ENCODE measurements at places on chromosomes 11 and 22.

DNA sequence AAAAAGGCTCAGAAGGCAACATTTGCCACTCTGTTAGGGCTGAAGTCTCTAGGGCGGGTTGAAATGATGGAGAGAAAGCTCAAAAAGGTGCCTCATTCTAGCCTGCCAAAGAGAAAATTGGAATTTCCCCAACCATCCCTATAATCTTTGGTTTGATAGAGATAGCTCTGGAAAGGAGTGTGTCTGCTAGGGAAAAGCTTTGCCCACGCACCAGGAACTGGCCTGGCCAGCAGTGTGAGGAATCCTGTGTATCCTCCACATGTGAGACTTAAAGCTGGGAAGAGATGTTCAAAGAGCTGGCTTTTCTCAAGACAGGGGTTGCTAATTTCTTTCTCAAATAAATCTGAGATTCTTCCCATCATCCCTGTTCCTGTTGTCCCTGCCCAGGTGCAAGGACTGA is 193.7 kb downstream of the OPCML start:
- DNase-seq, result no peak

DNA sequence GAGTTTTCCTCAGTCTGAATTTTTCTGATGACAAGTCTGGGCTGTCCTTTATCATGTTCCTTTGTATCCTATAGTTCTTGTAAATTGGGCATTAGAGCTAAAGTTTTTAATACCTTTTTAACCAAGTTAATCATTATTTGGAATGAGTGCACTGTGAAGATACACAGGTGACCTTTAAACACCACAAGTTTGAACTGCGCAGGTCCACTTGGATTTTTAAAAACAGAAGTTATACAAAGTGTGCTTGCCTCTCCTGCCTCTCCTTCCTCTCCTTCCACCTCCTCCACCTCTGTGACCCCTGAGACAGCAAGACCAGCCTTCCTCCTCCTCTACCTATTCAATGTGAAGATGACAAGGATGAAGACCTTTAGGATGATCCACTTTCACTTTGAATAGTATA is 4.4 kb upstream of the TCP11L1 start:
- no peak for DNase-seq

- peak; percentile 67 for DNase-seq
These were observed 2.7 kb upstream of the ARHGAP42 start for GRCh38 chr11:100684101-100685065.

DNA sequence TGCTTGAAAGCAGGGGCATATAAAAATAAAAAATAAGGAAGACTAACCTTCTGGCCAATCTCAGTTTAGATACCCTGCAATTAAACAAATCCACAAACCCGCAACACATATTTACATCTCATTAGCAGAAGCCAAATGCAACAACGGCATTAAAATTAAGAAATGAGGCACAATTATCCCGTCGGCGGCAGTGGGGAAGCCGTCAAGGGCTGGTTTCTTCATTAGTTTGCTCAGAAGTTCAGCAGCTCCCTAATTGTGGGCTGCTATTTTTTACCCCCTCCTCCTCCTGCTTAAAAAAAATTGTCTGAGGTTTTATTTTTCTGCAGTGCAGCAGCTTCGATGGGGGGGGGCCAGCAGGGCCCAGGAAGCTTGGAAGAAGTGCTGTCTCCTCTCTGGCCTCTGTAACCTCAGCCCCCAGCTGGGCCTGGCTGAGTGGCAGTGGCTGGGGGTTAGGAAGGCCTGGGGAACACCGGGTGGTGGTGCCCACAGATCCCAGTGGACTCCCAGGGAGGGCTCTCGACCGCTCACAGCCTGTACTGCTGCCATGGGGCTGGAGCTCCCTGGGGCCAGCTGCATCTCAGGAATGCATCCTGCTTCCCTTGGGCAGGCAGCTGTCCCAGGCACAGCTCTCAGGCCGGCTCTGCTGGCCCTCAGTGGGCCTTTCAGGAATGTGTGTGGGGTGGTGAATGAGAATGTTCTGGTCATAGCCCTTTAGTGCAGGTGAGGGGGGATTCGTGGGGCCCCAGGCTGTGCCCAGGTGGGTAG is 148.7 kb upstream of the B3GAT1 start:
- no peak for DNase-seq

DNA sequence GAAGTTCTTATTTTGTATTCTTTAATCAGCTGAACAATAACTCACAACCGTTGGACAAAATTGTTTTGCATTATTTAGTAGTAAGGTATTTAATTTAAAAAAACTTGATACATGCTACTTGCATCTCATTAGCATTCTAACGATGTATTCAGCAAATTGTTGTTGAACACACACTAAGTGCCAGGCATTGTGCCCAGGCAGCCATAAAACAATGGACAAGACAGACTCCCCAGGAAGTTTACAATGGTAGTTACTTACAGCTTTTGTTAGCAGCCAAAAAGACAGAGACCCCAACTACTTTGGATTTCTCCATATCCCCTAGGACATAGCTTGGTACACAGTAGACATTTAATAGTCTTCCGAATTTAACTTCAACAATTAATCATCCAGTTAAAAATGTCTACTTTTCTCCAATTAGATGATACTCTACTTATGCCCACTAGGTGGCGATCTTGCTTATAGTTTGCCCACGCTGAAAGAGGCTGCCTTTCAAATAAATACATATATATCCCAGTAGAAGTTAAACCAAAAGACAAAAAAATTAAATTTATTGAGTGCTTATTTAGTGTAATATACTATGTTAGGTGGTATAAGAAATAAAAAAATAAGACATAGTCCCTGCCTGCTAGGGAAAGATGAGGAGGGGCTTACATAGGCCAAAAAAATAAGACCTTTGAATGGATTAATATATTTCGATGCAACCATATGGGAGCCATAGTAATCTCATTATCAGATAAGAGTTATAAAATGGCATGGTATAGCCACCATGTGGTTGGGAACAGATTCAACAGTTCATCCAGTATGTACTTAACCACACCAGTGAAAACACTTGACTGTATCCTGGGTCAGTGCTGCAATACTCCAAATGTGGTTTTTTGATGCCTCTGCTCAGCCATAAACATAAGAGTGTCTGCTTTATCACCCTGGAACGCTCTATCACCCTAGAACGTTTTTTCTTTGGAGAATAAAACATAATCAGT is 2.0 kb upstream of the FJX1 start:
- no peak for DNase-seq

GRCh38 chr22:45426387-45426786 is 12.9 kb downstream of the RIBC2 start:
- no peak for DNase-seq

DNA sequence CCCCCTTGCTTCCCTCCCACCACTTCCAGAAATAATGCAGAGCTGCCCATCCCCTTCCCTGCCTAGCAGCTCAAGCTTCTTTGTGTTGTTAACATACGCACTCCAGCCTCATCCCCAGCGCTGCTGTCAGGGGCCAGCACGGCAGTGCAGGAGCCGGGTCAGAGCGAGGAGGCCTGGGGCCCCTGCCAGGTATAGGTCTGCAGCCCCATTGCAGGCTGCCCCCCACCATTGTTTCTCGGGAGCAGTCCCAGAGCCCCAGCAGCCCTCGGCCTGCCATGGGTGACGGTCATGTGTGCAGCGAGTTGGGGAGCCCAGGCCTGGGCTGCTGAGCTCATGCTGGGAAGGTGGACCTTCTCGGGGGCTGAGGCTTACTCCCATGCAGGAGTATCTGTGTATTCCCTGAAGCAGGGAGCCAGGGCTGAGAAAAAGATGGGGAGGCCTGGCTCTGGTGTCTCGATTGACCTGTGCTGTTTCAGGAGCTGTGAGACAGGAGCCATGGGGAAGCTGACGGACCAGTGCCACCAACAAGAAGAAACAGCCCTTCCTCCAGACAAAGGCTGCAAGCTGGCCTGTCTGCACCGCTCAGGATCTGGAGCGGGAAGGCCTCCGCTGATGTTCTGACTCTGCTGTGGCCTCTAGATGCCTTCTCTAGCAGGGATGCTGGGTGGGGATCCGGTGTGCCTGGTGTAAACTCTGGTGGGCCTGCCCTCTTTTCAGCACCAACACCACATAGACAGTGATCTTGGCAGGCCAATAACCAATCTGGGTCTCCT is 220.5 kb upstream of the B3GAT1 start:
- no peak for DNase-seq

- DNase-seq, result no peak
These were observed 15.5 kb upstream of the RAPSN start for GRCh38 chr11:47464483-47464882.

DNA sequence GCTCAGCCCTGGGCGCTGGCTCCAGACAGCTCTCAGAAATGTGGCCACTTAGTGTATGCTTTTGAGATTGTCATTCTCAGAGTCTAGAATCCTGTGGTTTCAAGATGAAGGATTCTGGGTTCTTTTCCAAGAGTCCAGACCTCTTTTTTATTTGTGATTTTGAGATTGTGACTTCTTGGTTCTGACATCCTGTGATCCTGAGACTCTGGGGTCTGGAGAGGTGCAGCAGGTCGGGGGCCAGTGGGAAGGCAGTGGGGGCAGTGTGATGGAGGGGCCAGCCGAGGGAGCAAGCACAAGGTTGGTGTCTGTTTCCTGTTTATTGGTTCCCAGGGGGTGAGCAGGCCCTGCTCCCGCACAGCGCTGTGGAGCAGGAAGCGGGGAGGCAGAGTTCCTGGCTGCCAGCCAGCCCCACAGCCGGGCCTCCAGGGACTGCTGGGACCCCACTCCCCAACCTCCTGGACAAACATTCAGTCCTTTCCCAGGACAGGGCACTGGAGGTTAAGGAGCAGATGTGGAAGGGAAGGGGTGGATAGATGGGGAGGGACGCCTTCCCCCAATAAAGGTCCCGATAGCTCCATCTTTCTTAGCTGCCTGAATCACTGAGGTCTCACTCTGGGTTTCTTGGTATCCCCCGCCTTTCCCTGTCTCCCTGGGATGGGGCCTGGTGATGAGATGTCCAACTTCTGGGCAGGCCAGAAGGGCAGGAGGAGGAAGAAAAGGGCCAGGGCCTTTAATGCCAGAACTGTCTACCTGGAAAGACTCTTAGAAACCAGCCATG is 13.7 kb downstream of the ARHGEF17 start:
- peak; percentile 19 for DNase-seq

DNA sequence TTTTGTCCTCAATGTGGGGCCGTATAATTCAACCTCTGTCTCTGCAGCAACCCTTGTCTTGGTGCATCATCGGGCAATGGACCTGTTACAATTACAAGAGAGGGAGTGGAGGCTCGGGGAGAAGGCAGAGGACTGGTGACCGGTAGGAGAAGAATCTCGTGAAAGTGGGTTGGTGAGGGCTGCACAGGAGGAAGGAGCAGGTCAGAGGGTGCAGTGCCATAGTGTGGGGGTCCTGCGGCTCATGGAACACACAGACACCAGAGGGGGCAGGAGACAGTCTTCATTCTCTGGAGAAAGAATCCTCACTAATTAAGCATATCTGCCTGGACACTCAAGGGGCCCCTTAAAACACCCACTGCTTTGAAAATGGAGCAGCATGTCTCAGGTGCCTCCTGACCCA is 174.7 kb upstream of the B3GAT1 start:
- no peak for DNase-seq

DNA sequence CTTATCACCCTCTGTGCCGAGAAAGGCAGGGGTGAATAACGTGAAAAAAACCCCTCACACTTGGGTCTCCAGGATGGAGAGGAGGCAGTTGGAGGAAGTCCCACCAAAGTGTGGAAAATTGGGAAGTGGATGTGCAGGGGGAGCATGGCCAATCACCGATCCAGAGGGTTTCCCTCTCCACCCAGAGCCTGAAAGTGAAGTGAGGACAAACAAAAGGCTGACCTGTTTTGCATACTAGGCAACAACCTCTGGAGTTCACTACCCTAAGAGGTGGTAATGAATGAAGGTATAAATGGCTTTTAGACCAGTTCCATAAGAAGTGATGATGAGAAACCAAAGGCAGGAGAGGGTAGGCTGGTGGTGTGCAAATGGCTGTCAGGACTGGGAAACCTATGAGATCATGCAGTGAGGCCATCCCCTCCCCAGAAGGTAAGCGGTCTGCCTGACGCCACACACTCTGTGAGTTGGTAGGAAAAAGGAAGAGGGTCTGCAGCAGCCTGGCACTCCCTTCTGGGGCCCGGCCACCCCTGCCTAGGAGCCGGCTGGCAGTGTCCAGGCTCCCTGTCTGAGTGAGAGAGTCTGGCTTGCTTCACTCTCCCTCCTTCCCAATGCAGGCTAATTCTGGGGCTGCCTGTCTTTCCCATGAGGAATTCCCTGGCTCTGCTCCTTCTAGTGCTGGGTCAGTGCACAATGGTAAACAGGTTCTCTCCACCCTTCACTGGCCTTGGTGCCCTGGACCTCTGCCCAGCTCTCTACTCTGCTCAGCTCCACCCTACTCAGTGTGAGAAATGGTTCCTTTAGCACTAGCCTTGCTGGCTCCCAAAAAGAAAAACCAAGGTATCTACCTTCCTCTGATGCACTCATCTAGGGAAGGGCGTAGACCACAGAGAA is 15.6 kb downstream of the TBC1D10A start:
- peak; percentile 96 for DNase-seq
